ENCODE measurements at places on chromosomes 7 and 10.

DNA sequence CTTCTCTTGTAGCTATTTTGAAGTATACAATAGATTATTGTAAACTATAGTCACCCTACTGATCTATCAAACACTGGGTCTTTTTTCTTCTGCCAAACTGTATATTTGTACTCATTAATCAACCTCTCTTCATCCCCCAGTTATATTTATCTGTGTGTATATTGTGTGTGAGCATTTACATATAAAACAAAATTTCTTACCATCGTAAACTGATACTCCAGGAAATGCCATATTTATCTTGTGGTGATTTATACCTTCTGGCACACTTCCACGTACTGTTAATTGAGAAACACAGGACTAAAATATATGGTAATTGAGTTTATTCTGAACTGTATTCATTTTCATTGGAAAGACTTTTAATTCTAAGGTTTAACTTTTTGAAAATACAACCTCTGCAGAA is 18.9 kb downstream of the ANLN start:
- H3K4me1 ChIP-seq, result peaks cover 3% of the 10 kb centered on the region
- H3K36me3 ChIP-seq, result no peaks in the 10 kb centered on the region
- H3K4me3 ChIP-seq, result no peak overlapping the region
- no peak for DNase-seq
- no peak overlapping the region for H3K27ac ChIP-seq

DNA sequence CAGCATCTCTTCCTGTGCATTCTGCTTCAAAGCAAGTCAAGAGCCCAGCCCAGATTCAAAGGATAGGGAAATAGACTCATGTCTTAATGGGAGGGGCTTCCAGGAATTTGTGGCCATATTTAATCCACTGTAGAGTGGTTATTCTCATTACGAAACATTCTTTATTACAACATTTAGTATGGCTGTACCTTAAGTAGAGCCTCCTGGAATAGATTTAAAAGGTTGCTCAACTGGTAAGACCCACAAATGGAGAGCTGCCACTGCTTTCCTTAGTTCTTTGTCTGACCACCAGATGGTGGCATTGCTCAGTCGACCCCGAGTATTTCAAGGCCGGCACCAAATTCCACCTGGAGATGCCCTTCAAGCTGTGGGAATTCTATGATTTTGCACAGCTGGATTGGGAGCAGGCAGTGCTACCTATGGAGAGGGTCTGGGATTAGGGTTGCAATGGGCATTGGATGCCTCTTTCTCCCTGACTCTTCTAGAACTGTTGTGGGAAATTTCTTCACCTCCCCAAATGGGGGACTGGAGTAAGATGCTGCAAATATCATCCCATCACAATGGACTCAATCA is 102.2 kb downstream of the RBM20 start:
- peak; percentile 46 for DNase-seq
- H3K27me3 ChIP-seq, result no peaks in the 10 kb centered on the region
- no peak overlapping the region for H3K27ac ChIP-seq
- peaks cover 3% of the 10 kb centered on the region for H3K4me1 ChIP-seq

DNA sequence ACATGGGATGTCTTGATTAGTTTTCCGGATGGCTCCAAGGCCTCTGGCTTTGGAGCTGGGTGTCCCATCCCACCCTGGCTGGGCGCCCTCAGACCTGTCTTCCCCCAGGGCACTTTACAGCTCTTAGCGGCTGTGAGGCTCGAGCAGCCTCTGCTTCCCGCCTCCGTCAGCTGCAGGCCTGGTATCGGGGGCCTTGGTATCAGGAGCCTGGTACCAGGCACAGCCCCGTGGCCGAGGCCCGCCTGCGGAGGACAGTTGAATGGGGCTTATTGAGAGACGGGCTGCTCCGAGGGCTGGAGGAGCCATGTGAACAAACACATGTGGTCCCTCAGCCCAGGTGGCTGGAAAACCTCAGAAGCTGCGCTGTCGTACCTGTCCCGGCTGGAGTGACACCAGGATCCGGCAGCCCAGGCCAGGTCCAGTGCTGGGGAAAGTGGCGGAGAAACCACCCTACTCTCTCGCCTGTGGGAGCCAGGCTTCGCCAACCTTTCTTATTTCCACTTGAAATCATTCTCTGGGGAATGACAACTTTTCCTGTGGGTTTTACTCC is 23.9 kb upstream of the AP5Z1 start:
- H3K36me3 ChIP-seq, result peaks cover 18% of the 10 kb centered on the region
- peaks cover 29% of the 10 kb centered on the region for H3K4me1 ChIP-seq
- no peak overlapping the region for H3K27ac ChIP-seq
- DNase-seq, result no peak
- H3K27me3 ChIP-seq, result no peaks in the 10 kb centered on the region
- no peak overlapping the region for H3K4me3 ChIP-seq

DNA sequence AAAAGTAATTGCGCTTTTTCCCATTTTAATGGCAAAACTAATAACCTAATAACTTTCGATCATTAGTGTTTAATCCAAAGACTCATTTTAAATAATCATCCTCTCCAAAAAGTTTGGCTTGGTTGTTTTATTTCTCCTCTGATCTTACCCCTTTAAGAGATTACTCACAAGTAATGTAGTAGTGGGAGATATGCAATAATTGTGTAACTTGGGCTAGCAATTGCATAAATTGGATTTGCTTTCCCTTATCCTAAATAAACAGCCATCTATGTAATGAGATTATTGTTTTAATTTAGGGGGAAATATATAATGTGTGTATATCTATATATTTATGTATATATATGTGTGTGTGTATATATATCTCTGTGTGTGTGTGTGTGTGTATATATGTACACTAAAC is 82.5 kb downstream of the RNLS start:
- H3K27me3 ChIP-seq, result no peaks in the 10 kb centered on the region
- no peak overlapping the region for H3K27ac ChIP-seq
- DNase-seq, result no peak
- no peaks in the 10 kb centered on the region for H3K4me1 ChIP-seq
- no peaks in the 10 kb centered on the region for H3K36me3 ChIP-seq

- DNase-seq, result no peak
- H3K27ac ChIP-seq, result no peak overlapping the region
- peaks cover 3% of the 10 kb centered on the region for H3K27me3 ChIP-seq
Observed at GRCh38 chr7:154865984-154866685, 136.8 kb downstream of the PAXIP1 start.

DNA sequence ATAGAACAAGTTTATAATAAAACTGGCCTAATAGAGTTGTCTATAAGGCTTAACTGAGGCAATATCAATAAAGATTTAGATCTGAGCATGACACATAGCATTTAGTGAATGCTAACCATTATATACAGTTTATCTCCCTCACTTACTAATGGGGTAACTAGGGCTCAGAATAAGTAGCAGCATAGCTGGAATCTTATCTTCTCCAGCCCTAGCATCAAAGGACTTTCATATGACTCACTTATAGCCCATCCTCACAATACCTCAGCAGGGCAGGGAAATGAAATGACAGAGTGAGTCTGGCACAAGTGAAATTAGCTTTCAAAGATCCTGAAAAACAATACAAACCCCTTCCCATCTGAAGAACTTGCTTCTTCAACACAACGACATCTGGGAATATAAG is 362.9 kb downstream of the KIF20B start:
- no peak overlapping the region for H3K27ac ChIP-seq
- H3K27me3 ChIP-seq, result no peaks in the 10 kb centered on the region
- DNase-seq, result no peak
- no peak overlapping the region for H3K4me3 ChIP-seq
- H3K36me3 ChIP-seq, result no peaks in the 10 kb centered on the region

DNA sequence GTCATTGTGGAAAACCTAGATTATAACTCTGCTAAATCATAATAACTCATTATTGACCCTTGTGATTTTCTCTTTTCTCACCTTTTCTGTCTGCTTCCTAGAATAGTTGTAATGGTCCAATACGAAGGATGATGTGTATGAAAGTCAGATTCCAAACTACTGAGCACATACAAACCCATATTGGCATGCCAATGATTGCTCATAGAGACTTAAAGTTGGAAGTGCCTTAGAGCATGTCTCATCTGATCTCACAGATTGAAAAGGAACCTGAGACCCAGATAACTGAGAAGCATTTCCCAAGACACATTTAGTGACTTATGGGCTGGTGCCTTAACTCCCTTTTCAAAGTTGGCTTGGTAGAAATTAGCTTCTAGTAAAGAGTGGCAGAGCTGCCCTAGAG is 594.3 kb downstream of the REEP3 start:
- H3K4me3 ChIP-seq, result no peak overlapping the region
- H3K27me3 ChIP-seq, result no peaks in the 10 kb centered on the region
- H3K36me3 ChIP-seq, result no peaks in the 10 kb centered on the region
- no peak overlapping the region for H3K27ac ChIP-seq
- no peak for DNase-seq

- peaks cover 24% of the 10 kb centered on the region for H3K4me1 ChIP-seq
- no peak for DNase-seq
- no peak overlapping the region for H3K4me3 ChIP-seq
Observed at GRCh38 chr7:129775695-129776361, 164.3 kb downstream of the NRF1 start.

- no peaks in the 10 kb centered on the region for H3K36me3 ChIP-seq
- no peak overlapping the region for H3K4me3 ChIP-seq
- no peak for DNase-seq
- no peaks in the 10 kb centered on the region for H3K4me1 ChIP-seq
- H3K27ac ChIP-seq, result no peak overlapping the region
- no peaks in the 10 kb centered on the region for H3K27me3 ChIP-seq
Observed at GRCh38 chr7:116784647-116785046, 77.7 kb upstream of the CAPZA2 start.

DNA sequence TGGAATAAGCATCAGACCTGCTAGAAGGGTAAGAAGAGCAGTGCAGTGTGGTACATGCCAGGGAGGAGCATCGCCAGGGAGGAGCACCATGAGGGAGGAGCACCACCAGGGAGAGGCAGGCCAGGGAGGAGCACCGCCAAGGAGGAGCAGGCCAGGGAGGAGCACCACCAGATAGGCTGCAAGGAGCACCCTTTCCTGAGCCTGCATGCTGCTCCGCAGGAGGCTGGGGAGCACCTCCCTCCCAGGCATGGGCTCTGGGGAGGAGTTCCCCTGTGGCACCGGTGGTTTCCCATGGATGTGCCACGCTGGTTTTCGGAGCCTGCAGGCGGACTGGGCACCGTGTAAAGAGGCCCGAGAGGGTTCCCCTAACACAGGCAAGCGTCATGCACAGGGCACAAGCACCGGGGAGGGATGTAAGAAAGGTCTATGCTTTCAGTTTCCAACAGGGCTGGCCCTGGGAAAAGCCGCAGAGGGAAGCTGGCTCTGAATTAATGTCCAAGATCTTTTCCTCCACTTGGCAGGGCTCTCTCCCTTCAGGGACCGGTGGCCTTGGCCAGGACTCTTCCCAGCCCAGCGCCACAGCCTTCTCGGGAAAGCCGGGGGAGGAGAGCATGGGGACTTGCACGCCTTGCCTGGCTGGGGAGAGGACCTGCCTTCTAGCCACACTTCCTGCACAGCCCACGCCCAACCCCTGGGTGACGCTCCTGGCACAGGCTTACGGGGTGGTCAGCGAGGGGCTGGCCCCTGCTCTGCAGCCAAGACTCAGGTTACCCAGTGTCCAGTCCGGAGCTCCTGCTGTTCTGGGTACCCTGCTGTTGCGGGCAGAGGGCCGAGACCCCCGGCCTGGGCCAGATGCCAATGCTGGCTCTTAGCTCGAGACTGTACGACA is 11.5 kb upstream of the GPER1 start:
- no peaks in the 10 kb centered on the region for H3K36me3 ChIP-seq
- H3K4me3 ChIP-seq, result no peak overlapping the region
- H3K4me1 ChIP-seq, result no peaks in the 10 kb centered on the region
- DNase-seq, result no peak

- no peaks in the 10 kb centered on the region for H3K36me3 ChIP-seq
- H3K27ac ChIP-seq, result no peak overlapping the region
Observed at GRCh38 chr7:159140170-159140910, 4.3 kb downstream of the VIPR2 start.

DNA sequence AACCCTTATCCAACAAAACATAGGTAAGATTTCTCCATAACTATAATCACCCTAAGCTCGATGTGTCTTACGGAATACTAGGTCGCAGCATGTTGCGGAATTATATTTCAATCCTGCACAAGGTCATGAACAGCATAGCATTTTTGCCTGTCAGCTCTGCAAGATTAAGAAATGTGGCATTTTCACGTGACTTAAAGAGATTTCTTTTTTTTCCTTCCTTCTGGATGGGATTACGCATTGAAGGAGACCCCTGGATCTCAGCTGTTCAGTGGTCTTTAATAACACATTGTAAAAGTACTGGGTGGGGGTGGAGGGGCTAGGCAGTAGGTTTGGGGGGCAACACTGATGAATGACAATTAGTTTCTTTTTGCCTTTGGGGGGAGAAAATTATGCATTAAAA is 106.7 kb downstream of the CUBN start:
- H3K4me3 ChIP-seq, result peak overlapping the region; percentile 72
- peaks cover 51% of the 10 kb centered on the region for H3K4me1 ChIP-seq
- H3K36me3 ChIP-seq, result no peaks in the 10 kb centered on the region
- no peaks in the 10 kb centered on the region for H3K27me3 ChIP-seq

GRCh38 chr7:125193263-125193662 is 263.6 kb upstream of the POT1 start:
- H3K36me3 ChIP-seq, result no peaks in the 10 kb centered on the region
- H3K4me3 ChIP-seq, result no peak overlapping the region
- H3K27ac ChIP-seq, result no peak overlapping the region
- no peak for DNase-seq

GRCh38 chr7:36272567-36273269 is 116.9 kb upstream of the ANLN start:
- no peaks in the 10 kb centered on the region for H3K27me3 ChIP-seq
- no peak overlapping the region for H3K4me3 ChIP-seq
- no peak for DNase-seq

GRCh38 chr7:37908221-37908788 is 8.3 kb downstream of the SFRP4 start:
- no peak overlapping the region for H3K4me3 ChIP-seq
- DNase-seq, result no peak
- peaks cover 2% of the 10 kb centered on the region for H3K27me3 ChIP-seq

DNA sequence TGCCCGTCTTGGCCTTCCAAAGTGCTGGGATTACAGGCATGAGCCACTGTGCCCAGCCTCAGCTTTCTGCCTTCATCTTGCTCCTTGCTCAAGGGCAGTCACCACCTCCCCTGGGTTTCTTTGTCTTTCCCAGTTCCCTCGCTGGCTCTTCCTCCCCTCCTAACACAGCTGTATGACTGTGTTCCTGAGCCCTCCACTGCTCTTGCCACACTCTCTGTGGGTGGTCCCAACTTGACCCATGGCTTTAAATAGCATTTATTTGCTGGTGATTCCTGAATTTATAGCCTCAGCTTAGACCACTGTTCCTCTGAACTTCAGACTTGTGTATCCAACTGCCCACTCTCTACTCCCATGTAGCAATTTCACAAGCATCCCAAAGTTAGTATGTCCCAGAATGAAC is 181.3 kb downstream of the BAMBI start:
- H3K27ac ChIP-seq, result no peak overlapping the region
- H3K27me3 ChIP-seq, result no peaks in the 10 kb centered on the region
- no peak overlapping the region for H3K4me3 ChIP-seq
- no peaks in the 10 kb centered on the region for H3K36me3 ChIP-seq
- no peaks in the 10 kb centered on the region for H3K4me1 ChIP-seq

GRCh38 chr7:88306590-88307048 is at the start of gene STEAP4:
Gene STEAP4, minus strand, starts transcription at chr7:88306894. Its CDS starts 22,625 bp downstream, at chr7:88284269.
- H3K4me3 ChIP-seq, result no peak within 1 kb of the TSS
- DNase-seq, result peak; percentile 7
- H3K4me1 ChIP-seq, result no peaks in the 10 kb centered on the region
- H3K36me3 ChIP-seq, result no peaks in the 10 kb centered on the region
- H3K27me3 ChIP-seq, result peaks cover 2% of the 10 kb centered on the region
